ENCODE measurements at places on chromosomes 2 and 18. TPM values are rescaled to one million over a fixed set of nuclear protein-coding genes. Genes with fewer than 3 reads are reported as not detected.

Gene SLC11A1
- total RNA-seq = 0.32 TPM

Gene CNRIP1
- total RNA-seq = not detected

Gene PLB1
- total RNA-seq = 0.98 TPM

Gene ANKRD30B
- not detected for total RNA-seq

Gene CPO
- total RNA-seq = not detected

Gene NEU2
- total RNA-seq = not detected

Gene PSMA8
- total RNA-seq = 0.27 TPM

Gene BARD1
- 28.7 TPM for total RNA-seq

Gene GAL3ST2
- not detected for total RNA-seq

Gene ZNF385B
- total RNA-seq = not detected

Gene PIEZO2
- not detected for total RNA-seq
